ENCODE measurements at places on chromosomes 2 and 18.

GRCh38 chr2:73075477-73076373, 4.2 kb upstream of the SFXN5 start:
- DNase-seq: no peak

- no peak for DNase-seq
These were observed 26.2 kb downstream of the CERS6 start for GRCh38 chr2:168482269-168482668.

- no peak for DNase-seq
These were observed 86.0 kb downstream of the FMNL2 start for GRCh38 chr2:152420936-152421335.

- DNase-seq: no peak
These were observed at the start of gene SLC23A3 for GRCh38 chr2:219169930-219170654. Gene SLC23A3 (minus strand): TSS chr2:219170029. CDS start chr2:219169984, 45 bp downstream.

DNA sequence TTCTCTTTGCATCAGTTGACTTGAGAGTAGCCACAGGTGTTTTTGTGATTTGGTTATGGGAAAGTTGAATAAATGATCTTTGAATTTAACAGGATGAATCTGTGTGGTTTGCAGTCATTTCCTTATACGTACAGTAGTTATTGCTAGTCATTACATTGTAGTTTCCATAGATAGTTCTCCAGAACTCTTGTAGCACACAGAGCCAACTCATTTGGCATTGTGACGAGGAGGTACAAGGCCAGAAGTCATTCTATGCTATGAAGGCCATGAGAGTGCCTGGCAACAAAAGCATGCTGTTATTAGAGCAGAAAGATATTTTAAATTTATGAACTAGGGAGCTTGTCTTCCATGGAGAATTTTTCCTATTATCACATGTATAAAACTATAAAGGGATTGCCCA, 973.0 kb upstream of the CHAC2 start:
- no peak for DNase-seq

Data from HuH-7.5 (cell line).